ENCODE measurements at places on chromosomes 1 and 21.
A peak's percentile ranks its signal among the peaks of the same experiment; 100 is the strongest.

- no peak for DNase-seq
Measured at GRCh38 chr1:200625381-200625824, 4.9 kb upstream of the KIF14 start.

DNA sequence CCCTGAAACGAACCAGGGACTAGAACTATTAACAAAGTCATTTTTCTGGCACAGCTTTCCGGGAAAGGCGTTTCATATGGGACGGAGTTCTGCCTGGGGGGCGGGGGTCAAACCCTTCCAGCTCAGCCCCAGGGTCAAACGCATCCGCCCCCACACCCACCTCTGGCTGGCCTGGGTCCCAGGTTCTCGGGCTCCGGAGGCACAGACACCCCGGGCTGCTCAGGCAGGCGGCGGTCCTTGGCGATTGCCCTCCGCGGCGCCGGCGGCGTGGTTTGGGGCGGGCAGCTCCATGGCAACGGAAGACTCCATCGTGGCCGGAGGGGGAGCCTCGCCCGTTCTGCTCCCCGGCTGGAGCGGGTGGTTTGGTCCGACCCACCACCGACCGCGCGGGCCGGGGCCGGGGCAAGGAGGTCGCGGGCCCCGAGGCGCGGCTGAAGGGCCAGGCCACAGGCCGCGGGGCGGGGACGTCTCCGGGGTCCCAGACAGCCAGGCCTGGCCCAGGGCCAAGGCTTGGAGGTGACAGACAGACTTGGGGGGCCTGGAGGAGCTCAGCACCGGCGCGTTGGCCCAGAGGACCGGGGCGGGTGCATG lies at the start of gene CFAP74:
TSS of gene CFAP74 (minus strand) at position 246 of the 591 bp plus-strand sequence. CDS start 12,830 bp downstream, outside the sequence.
- no peak for DNase-seq

DNA sequence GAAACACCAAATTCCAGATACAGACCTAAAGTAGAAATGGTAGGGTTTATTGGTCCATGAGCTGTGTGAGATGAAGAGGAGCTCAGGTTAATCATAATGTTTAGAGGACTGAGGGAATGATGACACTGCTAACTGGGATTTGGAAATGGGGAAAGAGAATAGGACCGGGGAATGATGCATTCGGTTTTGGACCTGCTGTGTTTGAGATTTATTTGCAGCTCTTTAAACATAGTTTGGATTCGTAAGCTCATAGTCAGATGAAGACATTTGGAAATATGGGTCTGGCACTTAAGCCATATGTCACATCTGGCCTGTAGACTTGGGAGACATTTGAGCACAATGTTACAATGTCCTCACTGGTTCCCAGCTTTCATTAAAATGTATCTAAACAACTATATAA lies 127.9 kb upstream of the DUSP10 start:
- no peak for DNase-seq

DNA sequence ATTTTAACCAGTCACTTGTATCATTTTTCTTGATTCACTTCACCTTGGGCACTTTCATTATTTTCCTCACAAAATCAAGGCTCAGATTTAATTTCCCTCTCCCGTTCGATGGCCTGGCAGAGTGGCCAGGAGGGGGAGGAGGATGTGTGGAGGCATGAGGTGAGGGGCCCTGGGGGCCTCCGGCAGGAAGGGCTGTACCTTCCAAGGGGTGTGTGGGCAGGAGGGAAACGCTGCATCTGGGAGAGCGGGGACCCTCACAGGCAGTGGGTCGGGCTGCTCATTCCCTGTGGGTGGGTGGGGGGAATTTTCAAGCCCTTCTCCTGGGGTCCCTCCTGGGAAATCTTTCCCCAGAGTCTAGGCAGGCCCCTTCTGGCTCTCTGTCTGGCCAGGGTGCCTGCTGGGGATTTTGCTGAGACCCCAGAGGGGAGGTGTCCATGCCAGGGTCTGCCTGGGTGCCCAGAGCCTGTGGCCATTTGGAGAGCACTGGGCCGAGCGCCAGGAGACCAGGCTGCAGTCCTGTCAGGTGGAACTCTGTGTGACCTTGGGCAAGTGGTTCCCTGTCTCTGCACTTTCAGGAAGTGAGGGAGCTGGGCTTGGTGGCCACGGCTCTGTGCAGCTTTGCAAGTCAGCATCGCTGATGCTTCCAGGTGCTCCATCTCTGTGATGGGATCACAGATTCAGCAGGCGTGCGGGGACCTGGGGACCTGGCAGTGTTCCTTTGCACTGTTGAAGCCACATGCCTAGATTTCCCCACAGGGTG lies 81.9 kb upstream of the C1orf174 start:
- no peak for DNase-seq

DNA sequence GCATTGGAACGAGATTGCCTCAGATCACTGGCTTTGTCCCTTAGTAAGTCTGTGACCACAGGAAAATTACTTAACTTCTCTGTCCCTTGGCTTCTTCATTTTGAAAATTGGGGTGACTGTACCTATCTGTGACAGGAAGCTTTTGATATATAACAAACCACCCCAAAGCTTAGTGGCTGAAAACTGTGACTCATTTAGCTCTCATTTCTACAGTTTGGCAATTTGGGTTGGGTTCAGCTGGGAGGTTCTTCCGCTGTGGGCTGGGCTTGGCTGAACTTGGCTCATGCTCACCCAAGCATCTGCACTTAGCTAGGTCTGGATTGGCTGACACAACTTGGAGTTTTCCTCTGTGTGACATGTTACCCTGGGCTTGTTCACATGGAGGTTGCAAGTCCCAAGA lies 14.0 kb downstream of the C1orf94 start:
- no peak for DNase-seq

GRCh38 chr1:39214998-39215873 lies 10.7 kb downstream of the MACF1 start:
- DNase-seq = peak; percentile 34

GRCh38 chr1:208171616-208172422 lies 72.4 kb downstream of the PLXNA2 start:
- no peak for DNase-seq

All from stimulated activated CD4-positive, alpha-beta T cell treated with anti-CD3 and anti-CD28 coated beads, Interleukin-4, amount 100 ng/mL, for 24 hours (primary cell).